ENCODE measurements at places on chromosomes 6 and 20.
A peak's percentile ranks its signal among the peaks of the same experiment; 100 is the strongest.

- no peak for DNase-seq
These were observed at the start of gene CRISP3 for GRCh38 chr6:49744259-49744658. Gene CRISP3 (minus strand): TSS chr6:49744388. CDS start chr6:49744367, 21 bp downstream.

DNA sequence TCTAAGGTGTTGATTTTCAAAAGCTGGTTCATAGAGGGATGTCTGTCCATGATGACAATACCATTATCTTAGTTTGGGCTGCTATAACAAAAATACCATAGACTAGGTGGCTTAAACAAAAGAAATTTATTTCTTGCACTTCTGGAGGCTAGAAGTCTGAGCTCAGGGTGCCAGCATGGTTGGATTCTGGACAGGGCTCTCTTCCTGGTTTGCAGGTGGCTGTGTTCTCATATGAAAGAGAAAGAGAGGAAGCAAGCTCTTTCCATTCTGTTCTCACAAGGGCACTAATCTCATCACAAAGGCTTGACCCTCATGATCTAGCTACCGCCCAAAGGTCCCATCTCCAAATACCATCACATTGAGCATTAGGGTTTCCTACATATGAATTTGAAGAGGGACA is 144.5 kb upstream of the SLC24A3 start:
- DNase-seq: no peak

DNA sequence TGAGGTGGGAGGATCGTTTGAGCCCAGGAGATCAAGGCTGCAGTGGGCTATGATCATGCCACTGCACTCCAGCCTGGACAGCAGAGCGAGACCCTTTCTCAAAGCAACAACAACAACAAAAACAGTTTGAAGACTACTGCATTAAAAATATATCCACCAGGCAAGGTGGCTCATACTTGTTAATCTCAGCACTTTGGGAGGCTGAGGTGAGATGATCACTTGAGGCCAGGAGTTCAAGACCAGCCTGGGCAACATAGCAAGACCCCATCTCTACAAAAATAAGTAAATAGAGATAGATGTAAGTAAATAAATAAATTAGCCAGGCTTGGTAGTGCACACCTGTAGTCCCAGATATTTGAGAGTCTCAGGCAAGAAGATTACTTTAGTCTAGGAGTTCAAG is 12.5 kb downstream of the ZNF76 start:
- no peak for DNase-seq

DNA sequence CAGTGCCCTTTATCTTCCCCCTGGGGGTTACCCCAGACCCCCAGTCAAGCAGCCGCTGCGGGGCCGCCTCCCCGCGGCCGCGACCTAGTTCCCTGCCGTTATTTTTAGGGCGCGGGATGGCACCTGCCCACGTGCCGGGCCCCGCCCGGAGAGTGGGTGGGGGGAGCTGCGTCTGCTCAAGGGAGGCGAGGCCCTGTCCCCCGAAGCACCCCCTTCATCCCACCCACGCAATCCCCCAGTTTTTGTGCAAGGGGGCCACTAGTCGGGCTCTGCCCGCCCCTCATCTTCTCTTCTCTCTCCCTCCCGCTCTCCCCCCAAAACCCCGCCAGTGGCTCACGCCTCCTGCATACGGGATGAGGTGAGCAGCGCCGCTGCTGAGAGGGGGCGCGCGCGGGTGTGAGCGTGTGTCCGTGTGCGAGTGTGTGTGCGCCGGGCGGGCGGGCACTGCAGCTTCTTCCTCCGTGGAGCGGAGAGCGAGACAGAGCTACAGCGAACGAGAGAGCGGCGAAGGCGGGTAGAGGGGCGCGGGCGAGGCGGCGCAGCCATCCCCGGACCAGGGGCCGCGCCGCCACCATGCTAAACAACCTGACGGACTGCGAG is at the start of gene SLC12A5:
SLC12A5 (plus strand) TSS at position 444 of the 600 bp plus-strand sequence; CDS start at position 574, 130 bp downstream.
- DNase-seq: no peak

GRCh38 chr20:58064411-58065010 is 163.9 kb downstream of the ANKRD60 start:
- no peak for DNase-seq

GRCh38 chr6:75283907-75284631 is 523 bp downstream of the TMEM30A start:
- peak; percentile 26 for DNase-seq

- no peak for DNase-seq
These were observed 60.6 kb upstream of the CCN6 start for GRCh38 chr6:111993342-111993741.

DNA sequence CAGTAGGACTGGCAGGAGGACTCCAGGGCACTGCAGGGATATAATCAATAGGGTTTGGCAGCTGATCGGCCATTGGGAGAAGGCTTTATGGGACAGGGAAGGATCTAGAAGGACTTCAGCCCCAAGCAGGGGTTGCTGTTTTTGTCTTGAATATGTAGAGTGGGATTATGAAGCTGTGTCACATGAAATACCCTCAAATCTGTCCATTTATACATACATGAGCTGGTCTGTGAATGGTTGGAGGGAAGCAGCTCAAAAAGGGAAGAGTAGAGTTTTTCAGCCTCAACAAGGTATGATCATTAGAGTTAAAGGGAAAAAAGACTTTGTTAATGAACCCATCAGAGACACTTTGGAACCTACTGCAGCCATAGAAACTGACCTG is 98.2 kb upstream of the ZNF217 start:
- no peak for DNase-seq

Data from CD4-positive, alpha-beta T cell treated with Interleukin-12 subunit alpha and Interleukin-12 subunit beta, for 1 hour (primary cell).